ENCODE measurements at places on chromosomes 13 and 19.
A peak's percentile ranks its signal among the peaks of the same experiment; 100 is the strongest.

DNA sequence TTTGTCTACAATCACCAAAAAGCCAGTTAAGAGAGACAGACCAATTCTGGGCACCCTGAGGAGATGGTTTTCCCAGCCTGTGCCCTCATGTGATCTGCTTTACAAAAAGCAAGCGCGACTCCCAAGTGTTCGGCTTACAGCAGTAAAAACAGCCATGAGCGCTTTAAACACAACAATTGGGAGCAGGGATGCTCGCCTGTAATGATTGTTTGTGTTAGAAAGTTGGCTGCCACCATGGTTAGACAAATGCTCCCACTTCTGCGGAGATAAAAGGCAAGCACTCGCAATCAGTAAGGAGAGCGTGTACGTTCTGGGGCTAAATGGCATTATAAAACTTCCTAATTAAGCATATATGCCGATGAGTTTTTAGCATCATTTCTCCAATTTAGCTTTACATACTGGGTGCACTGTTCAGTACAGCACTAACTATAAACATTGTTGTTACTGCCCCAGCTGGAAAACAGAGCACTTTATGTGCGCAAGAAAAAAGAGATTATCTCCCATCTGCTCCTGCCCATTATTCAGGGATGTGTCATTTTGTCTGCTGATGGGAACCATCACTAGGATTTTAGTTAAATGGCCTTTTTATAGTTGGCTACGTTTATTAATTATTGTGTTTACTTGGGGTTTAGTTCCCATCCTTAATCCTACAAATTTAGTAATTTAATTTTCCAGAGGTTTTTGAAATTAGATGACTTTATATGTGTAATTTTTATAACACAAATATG is 309.3 kb upstream of the MAB21L1 start:
- DNase-seq, result no peak

DNA sequence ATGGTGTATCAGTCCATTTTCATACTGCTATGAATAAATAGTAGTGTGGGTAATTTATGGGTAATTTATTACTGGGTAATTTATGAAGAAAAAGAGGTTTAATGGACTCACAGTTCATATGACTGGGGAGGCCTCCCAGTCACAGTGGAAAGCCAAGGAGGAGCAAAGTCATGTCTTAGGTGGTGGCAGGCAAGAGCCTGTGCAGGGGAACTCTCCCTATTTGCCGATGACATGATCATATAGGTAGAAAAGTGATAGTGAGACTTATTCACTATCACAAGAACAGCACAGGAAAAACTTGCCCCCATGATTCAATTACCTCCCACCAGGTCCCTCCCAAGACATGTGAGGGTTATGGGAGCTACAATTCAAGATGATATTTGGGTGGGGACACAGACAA is 1137.7 kb downstream of the UQCRFS1 start:
- DNase-seq, result no peak

DNA sequence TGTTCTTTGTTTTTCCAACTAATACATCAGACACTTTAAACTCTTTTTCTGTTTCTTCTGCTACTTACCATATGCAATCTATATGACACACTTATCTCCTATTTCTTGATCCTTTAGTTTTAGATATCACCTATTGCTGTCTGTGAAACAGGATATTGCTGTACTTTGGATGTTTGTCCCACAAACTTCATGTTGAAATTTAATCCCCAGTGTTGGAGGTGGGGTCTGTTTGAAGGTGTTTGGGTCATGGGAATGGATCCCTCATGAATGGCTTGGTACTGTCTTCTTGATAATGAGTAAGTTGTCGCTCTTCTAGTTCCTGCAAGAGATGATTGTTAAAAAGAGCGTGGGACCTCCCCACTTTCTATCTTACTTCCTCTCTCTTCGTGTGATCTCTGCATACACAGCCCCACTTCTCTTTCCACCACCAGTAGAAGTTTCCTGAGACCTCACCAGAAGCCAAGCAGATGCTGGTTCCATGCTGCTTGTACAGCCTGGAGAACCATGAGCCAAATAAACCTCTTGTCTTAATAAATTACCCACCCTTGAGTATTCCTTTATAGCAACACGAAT is 244.2 kb downstream of the NHLRC3 start:
- DNase-seq, result no peak

- no peak for DNase-seq
Measured at GRCh38 chr13:94435604-94436226, 43.8 kb downstream of the DCT start.

- DNase-seq, result no peak
Measured at GRCh38 chr19:33646306-33646705, 24.6 kb downstream of the CHST8 start.

DNA sequence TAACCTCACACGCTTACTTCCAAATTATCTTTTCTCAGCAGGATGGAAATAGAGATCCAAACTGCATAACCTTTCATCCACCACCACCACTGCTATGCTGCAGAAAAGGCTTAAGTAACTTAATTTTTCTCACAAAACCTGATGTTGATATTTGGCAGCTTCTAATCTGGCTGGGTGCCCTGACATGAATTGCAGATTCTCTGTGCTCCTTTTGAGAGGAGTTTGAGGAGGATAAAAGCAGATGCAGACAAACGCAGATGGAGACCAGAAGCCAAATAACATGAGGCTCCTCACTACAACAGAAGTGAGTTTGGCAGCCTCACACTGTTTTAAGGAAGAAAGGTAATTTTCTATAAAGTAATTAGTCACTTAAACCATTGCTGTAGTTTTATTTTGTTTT is 646.2 kb upstream of the ATXN8OS start:
- DNase-seq, result no peak

- DNase-seq, result no peak
Measured at GRCh38 chr19:5977222-5977784, 637 bp downstream of the RANBP3 start.

- peak; percentile 60 for DNase-seq
Measured at GRCh38 chr19:55418185-55418584, 10.6 kb upstream of the UBE2S start.

DNA sequence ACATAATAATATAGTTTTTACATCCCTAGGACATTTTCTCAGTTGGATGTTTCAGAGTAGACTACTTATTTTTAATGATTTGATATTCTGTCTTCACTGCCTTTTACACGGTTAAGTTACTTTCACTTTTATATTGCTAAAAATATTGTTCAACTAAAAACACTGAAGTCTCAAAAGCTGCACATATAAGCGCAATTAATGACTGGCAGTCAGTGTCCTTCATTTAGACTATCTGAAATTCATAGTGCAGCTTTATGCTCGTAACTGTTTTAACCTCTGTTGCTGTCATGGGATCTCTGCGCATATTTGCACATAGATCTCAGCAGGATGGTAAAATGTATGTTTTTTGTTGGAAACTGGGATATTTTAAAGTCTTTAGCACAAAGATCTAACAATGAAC is 864.3 kb downstream of the SLITRK6 start:
- DNase-seq, result no peak

DNA sequence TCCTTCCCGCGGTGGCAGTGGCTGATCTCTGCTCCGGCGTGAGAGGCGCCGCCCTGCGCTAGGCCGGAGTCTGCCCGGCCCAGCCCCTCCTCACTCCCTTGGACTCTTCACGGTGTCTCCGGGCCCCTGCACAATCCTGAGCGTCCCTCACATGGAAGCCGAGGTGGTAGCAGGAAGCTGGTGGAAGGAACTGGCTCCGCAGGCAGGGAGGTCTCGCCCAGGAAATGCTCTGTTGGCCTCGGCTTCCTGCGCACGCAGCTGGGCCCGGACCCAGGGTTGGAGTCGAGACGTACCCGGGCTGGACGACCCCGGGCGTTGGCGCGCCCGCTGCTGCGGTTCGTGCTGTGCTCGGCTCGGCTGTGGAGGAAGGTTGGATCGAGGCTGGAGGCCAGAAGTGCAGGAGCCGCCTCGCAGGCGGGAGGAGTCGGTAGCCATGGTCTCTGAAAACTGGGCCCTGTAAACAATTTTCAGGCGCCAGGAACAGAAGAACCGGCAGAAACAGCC is 46.3 kb downstream of the ZNF724 start:
- no peak for DNase-seq

- DNase-seq, result peak; percentile 30
Measured at GRCh38 chr19:632579-633067, 714 bp downstream of the POLRMT start.

DNA sequence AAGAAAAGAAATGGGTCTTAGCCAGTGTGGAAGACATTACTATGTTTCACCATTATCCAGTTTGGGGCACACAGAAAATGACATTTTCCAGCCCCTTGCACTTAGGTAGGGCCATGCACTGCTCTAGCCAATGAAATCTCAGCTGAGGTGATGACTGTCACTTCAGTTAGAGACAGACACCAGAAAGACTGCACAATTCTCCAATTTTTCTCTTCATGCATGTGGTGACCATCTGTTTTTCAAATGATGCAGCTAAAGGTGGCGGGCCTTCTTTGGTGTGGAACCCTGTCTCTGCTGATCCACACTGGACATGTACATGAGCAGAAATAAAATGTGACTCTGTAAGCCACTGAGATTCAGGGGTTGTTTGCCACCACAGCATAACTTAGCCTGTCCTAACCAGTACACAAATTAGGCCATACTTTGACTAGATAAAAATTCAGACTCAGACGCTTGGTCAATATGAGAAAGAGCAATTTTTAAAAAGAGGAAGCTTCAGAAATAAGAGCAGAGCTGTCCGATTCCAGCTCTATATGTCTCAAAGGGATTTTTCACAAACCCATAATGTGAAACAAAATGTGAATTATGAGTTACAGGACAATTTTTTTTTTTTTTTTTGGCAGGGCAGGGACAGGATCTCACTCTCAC is 6.7 kb downstream of the ZNF565 start:
- DNase-seq, result no peak

- no peak for DNase-seq
Measured at GRCh38 chr19:19520989-19521388, 5.0 kb downstream of the NDUFA13 start.

- DNase-seq, result no peak
Measured at GRCh38 chr19:29337029-29337428, 124.1 kb upstream of the UQCRFS1 start.

GRCh38 chr13:90640976-90641375 is 706.5 kb upstream of the MIR17HG start:
- DNase-seq, result no peak

DNA sequence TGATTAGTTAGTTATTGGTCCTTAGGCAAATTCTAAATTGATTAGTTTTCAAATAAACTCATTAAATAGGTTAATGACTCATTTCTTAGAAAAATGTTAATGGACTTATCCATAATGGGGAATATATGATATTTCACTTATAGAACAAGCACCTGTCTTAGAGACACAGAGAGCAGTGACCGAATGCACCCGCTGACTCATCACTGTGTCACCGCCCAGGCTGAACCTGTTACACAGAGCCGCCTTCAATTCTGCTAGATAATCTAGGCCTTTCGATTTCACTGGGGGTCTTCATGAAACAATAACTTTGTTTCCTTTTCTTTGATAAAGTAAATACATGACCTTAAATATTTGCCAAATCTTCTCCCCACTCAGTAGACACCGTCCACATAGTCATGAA is 13.1 kb downstream of the IRS2 start:
- no peak for DNase-seq

DNA sequence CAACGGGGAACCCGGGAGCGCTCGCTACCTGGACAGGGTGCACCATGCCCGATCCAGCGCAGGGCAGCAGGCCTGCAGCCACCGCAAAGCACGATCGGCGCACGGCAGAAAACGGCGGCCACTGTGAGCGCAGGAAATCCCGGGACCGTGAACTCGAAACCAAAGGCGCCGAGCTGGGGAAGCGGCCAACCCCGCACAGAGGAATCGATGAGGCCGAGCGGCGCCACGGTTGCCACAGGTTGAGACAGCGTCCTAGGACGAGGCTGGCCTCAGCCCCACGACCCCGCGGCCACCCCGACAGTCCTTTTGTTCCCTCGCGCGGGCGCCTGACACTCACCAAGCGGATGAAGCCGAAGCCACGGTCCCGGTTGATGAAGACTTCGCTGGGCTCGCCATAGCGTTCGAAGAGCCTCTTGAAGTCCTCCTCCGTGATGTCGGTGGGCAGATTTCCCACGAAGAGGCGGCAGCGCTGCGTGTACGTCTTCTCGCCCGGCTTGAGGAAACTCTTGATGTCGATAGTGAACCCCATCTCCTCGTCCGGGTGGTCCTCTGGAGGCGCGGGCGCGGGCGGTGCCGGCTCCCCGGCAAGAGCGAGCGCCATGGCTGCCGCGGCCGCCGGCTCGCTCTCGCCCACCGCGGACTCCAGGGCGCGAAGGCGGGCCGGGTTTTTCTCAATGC is 557 bp downstream of the PSPC1 start:
- no peak for DNase-seq

GRCh38 chr19:4909897-4910593 is 744 bp downstream of the UHRF1 start:
- DNase-seq, result peak; percentile 72

- DNase-seq, result no peak
Measured at GRCh38 chr13:52787235-52787634, 47.6 kb upstream of the CNMD start.

GRCh38 chr13:93360021-93360420 is 133.4 kb downstream of the GPC6 start:
- no peak for DNase-seq

DNA sequence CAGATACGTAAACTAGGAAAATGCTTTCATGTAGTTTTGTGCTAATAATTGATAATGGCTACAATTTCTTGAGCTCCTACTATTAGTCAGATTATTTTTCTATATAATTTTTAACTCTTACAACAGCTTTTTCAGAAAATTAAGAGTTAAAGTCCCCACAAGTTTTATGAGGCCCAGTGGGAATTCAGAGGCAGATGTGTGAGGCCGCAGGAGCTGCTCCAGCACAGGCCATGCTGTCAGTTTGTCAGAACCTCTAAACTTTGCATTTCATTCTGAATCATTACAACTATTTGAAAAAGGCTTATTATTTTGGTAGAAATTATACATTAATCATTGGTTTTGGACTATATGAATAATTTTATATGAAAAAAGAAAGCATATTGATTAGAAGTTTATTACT is 370.8 kb downstream of the MYO16 start:
- no peak for DNase-seq

- DNase-seq, result no peak
Measured at GRCh38 chr13:68749796-68750195, 1357.8 kb upstream of the ATXN8OS start.

GRCh38 chr13:77343841-77344240 is 16.9 kb upstream of the MYCBP2 start:
- DNase-seq, result no peak

Measured in HS-5 (cell line).